Osteoblast (primary cell): ENCODE measurements at places on chromosomes 13 and 19. TPM values are rescaled to one million over a fixed set of nuclear protein-coding genes. Genes with fewer than 3 reads are reported as not detected.

DNA sequence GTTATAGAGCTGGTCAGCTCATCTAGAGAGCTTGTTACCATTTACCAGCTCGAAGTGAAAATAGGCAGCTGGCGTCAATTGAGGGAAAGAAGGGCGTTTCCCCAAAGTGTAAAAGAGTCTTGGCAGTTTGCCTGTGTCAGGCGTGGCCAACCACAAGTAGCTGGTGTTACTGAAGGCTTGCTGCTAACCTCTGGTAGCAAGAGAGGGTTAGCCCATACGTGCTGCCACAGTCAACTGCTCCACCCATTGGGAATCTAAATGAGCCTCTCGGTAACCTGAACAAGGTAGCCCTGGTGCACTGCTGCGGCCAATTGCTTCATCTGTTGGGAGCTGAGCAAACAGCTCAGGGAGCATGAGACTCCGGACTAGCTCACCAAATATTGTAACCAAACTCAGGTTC, 314.9 kb upstream of the SLITRK5 start:
- no peak for DNase-seq

DNA sequence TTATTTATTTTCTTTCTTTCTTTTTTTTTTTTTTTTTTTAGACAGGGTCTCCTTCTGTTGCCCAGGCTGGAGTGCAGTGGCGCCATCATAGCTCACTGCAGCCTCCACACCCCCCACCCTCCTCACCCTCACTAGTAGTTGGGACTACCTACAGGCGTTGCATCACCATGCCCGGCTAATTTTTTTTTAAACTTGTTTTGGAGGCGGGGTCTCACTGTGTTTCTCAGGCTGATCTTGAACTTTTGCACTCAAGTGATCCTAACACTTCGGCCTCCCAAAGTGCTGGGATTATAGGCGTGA, 33.6 kb downstream of the GJA3 start:
- no peak for DNase-seq

GRCh38 chr19:29596080-29596727, 9.9 kb upstream of the POP4 start:
- DNase-seq, result no peak

DNA sequence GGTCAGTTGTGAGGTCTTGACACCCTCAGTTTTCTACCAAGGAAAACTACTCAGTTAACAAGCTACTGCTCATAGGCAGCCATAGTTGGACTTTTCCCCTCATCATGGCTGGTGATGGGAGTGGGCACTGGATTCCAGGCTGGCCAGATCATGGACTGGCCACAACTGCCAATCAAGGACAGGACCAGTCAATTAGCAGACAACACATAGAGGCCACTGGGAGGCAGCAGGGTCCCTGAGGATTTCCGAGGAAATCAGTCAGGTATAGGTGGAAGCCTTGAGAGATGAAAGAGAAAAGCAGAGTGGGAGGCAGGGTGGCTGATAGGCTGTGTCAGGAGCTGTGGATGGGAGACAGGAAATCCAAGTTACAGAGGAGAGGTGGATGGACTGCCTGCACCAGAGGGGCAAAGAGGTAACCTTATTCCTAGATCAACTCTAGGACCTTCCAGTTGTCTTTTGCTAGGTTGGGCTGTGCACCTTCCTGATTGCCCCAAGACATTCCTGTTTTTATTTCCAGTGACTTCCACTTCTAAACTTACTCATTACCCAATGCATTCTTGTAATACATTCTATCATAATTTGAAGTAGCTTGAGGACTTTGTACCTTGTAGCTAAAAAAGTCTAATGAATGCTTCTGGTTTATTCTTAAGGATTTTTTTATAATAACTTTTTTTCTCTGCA, 361.8 kb downstream of the KCNRG start:
- DNase-seq, result no peak

DNA sequence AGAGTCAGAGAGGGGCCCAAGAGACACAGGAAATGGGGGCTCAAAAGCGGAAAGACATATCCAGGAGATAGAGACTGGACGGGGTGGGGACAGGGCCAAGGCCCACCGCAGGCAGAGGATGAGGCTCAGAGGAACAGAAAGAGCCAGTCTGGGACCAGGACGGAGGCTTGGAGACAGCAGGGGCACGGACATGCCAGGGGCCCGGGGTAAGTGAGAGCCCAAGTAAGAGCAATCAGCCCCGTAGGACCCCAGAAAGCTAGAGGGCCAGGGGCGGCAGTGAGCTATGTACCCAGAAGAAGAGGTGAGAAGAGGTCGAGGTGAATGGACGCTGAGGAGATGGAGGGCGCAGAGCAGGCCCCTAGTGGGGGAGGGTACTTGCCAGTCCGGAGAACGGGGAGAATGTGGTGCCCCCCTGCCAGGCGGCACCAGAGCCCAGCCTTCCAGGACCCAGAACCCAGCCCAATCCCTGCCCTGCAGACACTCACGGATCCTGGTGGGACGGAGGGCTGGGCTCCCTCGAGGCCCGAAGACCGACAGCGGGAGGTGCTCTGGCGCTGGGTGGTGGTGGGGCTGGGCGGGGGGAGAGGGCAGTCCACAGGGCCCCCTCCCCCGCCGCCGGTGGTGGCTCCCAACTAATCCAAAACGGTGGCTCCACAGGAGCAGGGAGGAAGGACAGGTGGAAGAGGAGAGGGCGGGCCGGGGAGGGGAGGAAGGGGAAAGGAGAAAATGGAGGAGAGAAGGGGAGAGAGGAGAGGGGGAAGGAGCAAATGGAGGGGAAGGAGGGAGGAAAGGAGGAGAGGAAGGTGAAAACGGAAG, 1.0 kb downstream of the GRIK5 start:
- peak; percentile 72 for DNase-seq

DNA sequence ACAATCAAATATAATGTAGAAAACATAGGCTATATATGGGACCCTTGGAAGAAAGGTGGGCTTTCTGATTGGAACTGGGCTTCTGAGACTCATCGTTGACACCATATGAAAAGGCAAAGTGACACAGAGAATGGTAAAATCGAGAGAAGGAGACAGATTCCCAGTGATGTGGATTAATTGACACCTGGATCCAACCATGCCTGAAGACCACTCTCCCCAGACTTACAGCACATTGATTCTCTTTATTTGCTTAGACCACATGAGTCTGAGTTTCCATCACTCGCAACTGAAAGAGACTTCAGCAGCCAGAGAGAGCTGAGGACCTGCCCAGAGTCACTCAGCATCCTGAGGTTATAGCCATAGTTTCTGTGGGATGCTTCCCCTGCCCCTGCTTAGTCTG, 6.0 kb downstream of the CYP4F11 start:
- no peak for DNase-seq

DNA sequence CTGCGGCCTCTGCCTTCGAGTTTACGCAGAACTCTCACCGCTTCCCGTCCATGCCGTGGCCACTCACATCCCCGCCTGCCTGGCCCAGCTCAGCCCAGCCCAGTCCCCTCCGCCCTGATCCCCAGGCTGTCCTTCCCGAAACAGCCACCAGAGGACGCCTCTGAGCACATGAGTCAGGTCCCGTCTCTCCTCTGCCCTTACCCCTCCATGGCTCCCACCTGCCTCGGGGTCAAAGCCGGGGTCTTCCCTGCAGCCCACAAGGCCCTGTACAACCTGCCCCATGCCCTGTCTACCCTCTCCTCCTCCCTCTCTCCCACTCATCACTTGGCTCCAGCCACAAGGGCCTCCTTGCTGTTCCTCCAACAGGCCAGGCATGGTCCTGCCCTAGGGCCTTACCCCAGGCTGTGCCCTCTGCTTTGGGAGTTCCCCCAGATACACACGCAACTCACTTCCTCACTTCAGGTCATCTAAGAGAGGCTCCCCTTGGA, 8.1 kb upstream of the SEMA6B start:
- DNase-seq, result peak; percentile 96

Gene MEIOSIN
- total RNA-seq, result not detected in 2 replicates

Gene ACER1
- total RNA-seq, result under 0.01 TPM in 1 of 2 replicates, not detected in the other

Gene TEAD2
- 40.1 and 41.3 TPM in 2 replicates for total RNA-seq
